ENCODE measurements at places on chromosomes 1 and 21.

GRCh38 chr1:83849191-83850061 is 149.5 kb downstream of the TTLL7 start:
- no peak for DNase-seq

DNA sequence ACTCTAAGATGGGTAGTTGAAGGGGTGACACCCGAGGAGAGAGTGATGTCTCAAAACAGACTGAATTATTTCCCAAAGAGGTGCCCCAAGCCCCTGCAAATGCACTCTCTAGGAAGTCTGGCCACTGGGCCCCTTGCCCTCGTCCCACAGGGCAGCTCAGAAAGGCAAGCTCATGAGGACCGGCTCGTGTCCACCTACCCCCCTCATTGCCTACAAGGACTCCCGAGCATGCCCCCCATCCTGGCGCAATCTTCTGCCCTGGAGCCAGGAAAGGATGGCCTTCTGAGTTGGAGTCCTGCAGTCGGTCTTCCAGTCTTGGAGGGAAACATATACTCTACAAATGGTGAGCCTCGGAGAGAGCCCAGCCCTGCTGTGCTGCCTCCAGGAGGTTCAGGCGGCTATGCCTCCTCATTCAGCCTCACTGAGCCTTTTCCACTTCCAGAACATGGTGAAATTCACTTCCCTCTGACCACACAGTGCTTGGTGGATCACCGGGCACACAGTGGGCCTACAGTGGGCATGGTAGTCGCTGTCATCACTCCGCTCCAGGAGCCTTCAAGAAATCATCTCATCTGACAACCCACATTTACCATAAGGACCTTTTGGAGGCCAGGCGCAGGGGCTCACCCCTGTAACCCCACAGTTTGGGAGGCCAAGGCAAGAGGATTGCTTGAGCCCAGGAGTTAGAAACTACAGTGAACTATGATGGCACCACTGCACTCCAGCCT is 5.8 kb upstream of the WNT3A start:
- no peak for DNase-seq

GRCh38 chr1:93549131-93549530 is 101.2 kb downstream of the FNBP1L start:
- no peak for DNase-seq

DNA sequence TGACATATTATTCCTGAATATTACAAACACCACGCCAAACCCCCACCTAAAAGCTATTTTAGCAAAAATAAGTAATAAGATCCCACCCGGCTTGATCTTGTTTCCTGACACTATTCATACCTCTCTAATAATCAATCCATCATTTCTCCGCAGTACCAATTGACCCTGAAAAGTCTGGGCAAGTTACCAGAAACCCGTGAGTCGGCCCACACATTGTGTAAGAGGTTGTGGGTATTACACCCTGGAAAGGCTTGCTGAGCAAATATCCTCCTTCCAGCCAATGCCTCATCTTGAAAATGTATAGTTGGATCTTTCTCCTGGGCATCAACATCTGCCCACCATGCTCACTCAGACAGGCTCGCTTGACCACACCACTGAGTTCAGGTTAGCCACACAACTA is 451.0 kb downstream of the TTLL7 start:
- no peak for DNase-seq

DNA sequence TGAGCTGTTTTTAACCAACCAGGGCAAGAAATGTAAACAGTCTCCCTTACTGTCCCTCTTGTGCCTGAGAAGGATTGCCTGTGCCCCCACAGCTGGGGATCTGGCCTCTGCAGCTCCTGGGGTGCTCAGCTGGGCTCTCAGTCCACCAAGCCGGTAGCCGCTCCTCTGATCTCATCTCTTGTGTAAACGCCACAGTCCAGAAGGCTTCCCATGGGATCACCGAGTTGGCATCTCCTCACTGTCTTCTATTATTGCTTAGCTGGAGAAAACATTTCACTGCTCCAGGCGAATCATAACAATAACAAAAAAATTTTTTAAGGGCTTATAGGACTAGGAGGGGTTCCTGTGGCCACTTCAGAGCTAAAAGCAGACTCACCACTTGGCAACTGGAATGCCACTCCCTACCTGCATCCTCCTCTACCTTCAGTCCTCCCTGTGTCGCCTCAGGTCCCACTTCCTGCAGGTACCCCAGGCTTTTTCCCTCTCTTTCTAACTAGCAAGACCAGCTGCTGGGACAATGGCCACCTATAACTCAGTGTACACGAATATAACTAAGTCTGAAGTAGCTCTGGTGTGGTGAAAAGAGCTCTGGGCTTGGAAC is 75.8 kb downstream of the ATP1A1 start:
- no peak for DNase-seq

GRCh38 chr1:22709891-22710700 is 543 bp upstream of the EPHB2 start:
- peak; percentile 57 for DNase-seq

GRCh38 chr1:202113690-202114300 is 8.9 kb upstream of the GPR37L1 start:
- DNase-seq, result no peak

GRCh38 chr1:205396967-205397616 is 24.8 kb downstream of the LEMD1 start:
- DNase-seq, result peak; percentile 81

DNA sequence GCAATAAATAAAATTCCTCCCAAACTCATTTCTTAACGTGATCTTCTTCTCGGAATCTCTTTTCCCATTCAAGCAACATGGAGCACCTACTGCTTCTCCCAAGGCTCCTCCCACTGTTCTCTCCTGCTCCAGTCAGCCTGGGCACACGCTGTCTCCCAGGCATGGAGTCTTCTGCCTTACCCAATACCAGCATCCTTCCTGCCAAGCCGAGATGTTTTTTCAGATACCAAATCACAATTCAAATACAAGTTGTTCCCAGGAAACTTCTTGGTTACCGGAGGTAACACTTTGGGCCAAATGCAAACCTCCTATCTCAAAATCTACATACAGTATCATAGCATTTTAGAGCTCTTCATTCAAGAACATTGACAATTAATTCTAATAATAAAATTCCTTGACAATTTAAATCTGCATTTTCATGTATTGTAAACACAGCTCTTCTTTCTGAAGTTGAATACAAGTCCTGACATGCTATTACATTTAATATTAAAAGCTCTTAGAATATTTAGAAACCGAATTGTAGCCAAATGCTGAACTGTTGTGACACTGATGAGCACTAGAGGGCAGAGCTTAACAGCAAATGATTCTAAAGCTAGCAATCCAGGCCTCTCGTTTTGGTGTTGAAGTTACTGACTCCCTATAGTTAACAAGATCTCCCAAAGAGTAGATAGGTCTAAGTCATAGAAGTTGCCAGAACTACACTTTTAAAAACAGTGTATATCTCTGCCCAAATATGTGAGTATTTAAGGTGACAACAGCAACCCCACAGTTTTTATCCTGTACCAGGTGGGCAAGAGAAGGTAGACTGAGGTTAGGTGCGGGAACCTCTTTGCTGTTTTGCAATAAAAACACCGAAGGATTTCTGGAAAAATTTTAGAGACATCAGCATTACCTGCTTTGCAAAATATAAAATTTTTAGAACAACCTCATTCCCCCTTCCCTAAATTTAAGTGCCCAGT is 52.3 kb downstream of the BCAR3 start:
- DNase-seq, result peak; percentile 77

GRCh38 chr1:5917281-5917590 is 75.0 kb downstream of the NPHP4 start:
- DNase-seq, result no peak

- no peak for DNase-seq
These were observed 121.3 kb downstream of the TNNI3K start for GRCh38 chr1:74356493-74356892.

DNA sequence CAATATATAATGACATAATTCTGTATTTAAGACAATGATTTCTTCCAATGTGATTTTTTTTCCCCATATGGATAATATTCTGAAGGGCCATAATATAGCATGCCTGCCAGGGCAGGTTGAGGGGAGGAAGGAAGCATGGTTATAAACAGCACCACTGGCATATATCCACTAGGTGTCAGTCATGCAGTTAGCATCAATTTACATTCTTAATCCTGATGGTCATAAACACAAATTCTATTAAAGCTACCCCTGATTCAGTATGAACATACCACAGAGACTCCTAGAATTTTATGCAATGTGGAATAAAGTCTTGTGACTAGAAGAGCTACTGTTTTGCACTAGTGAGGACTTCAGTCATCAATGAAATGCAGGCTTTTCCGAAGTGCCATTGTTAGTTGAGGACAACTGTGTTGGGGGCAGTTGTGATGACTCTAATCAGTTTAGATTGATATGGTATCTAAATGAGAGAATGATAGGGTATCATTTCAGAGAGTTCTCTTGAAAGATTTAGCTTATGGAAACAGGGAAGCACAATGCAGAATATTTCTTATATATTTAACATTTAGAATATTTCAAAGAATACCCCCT is 342.7 kb upstream of the NR5A2 start:
- peak; percentile 51 for DNase-seq

- no peak for DNase-seq
These were observed 636.4 kb downstream of the PLPP3 start for GRCh38 chr1:55943012-55943411.
